ENCODE measurements at places on chromosomes 16 and 17.

GRCh38 chr17:58187063-58187462 is 5.5 kb upstream of the EPX start:
- no peak for DNase-seq

DNA sequence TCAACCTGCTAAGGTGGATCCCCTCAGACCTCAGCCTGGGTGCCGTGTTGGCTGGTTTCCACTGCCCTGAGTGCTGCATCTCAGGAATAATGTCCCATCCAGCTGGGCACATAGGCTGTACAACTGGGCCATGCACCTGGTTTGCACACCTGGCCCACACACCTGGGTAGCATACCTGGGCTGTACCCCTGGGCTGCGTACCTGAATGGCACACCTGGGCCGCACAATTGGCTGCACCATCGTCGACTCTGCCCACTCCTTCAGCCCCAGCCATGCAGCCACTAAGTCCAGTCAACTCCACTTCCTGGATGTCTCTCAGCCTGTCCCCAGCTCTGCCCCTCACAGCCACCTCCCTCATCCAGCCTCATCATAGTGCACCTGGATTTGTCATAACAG is 7.9 kb downstream of the SLC5A10 start:
- no peak for DNase-seq

DNA sequence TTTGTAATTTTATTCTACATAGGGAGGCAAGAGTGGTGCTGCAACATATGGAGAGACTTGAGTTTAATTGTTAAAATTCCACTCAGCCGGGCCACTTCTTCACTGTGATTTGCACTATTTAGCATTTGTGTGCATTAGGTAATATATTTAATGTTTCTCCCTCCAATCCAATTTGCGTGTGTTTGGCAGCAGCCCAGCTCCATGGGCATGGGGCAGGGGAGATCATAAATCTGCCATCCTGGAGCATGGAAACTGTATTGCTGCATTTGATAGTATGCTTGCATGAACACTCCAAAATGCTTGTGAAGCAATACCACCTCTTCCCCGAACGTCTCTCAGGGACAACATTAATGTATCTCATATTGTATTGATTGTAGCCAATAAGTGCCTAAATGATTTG is 339.1 kb upstream of the RBFOX1 start:
- no peak for DNase-seq

GRCh38 chr17:4032738-4033137 is 68.5 kb upstream of the ATP2A3 start:
- DNase-seq: no peak

DNA sequence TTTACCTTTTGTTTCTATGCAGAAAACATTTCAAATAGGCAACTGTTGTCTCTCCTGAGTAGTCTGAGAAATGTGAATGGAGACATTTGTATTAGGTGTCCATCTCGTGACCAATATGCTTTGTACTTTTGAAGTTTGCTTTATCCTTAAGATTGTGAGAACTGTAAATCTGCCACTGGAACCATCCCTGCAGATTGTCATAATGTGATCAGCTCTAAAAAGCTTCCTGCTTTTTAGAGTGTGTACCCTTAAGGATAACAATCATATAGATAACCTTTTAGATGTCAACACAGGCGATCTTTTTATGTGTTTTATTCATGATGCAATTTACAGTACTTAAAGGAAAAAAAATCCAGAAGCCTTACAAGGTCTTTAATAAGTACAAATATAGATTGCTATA is 63.5 kb downstream of the PRKCA start:
- no peak for DNase-seq

DNA sequence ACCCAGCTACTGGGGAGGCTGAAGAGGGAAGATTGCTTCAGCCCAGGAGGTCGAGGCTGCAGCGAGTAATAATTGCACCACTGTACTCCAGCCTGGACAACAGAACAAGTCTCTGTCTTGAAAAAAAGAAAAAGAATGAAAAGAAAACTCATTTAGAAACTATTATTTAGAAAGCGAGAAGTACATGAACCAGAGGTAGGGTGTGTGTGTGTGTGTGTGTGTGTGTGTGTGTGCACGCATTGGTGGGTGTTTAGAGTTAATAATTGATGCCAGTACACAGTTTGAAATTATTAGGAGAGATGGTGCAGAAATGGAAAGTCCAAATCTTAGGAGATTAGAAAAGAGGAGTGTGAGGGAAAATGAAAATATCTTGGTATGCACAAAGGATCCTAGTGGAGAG is 106.6 kb downstream of the MRTFB start:
- DNase-seq: no peak

- DNase-seq: peak; percentile 28
These were observed 7.7 kb upstream of the TMEM92 start for GRCh38 chr17:50266384-50267073.

DNA sequence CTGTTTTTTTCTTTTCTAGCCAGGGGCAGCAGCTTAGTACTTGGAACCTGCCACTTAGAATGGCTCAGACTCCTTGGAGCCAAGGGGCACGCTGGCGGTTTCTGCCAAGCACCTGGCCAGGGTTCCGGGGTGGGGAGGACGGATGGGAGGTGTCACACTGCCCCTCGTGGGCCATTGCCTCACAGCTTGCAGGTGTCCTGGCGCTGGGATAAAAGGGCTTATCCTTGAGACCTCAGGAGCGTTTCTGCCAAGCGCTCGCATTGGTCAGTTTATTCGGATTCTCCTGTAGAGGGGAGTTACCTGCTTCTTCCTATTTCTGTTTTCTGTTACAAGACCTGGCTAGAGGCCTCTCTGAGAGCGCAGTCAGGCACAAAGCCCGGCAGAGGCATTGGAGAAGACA is 234.6 kb downstream of the MSI2 start:
- DNase-seq: no peak

DNA sequence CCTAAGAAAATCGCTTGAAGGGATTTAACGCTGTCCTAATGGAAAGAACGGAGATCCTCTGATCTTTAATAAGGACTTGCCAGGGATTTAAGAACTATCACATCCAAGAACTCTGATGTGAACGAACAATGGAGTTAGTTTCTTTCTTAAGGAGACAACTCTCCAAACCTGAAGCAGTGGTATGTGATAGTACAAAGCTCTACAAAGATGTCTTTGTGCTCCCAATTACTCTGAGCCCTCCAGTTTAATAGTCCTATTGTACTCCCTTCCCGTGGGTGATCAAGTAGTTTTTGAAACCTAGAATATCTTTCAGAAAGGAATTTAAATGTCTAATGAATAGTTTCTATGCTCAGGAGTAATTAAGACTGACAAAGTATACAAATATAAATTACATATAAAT is 123.8 kb downstream of the FTO start:
- DNase-seq: no peak

DNA sequence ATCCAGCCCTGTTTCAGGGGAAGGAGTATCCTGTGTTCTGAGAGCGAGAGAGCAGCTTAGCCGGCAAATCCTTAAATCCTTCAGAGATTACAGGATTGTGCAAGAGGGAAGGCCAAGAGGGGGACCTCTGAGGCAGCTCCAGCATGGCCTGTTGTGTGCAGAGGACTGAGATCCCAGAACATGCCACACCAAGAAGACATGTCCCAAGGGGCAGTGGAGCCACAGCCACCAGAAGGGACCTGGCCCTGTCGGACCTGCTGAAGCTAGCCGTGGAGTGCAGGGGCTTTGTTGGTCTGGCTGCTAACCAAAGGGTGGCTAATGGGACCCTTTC is 1.6 kb upstream of the MRC2 start:
- no peak for DNase-seq

DNA sequence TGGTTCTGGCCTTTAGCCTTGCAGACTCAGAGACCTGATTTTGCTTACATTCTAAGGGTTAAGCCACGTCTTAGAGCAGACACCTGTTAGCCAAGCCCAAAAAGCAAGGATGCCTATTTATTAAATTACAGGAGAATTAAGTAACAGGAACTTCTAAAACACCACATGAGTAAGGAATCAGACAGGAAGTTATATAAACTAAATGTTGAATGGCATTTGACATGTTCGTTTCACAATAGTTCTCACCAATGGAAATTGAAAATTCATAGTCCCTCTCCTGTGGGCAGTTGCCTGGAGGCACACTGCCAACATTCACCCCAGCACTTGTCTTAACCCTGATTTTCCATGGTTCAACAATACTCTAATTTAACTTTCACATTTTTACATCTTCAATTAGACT is 9.0 kb downstream of the KRTAP9-7 start:
- no peak for DNase-seq

GRCh38 chr16:66278604-66279262 is 87.8 kb upstream of the CDH5 start:
- DNase-seq: peak; percentile 67

DNA sequence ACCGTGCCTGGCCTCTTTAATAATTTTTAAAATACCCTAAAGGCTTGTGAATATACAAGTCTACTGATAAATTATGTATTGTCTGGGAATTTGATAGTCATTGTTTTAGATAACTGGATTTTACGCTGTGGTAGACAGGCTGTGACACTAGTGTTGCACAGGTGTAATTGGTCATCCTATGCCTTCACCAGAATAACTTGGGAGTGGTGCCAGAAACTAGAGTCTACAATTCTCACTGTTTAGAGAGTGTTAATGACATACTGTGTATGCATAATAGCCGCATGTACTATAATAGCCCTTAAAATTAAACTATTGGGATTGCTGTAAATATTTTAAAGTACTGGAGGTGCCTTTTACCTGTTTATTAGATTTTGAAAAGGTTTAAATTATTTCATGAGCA is 11.4 kb downstream of the CNEP1R1 start:
- peak; percentile 15 for DNase-seq

DNA sequence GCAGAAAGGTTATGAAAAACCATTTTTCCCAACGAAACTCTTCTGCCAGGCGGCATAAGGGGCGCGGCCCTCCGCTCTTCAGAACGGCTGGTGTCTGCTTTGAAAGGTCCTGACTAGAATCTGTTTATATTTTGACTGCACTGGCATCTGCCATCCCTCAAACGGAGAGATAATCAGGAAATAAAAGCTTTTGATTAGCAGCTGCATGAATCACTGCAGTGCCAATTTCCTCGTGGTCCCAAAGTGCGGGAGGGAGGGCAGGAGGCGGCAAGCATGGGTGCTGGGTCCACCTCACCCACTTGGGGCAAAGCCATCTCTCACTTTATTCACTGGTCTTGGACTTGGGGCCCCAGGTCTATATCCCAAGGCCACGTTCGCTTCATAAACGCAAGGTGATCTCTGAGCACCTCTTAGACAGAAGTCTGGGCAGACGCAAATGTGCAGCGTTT is 49.7 kb downstream of the TBC1D16 start:
- DNase-seq: no peak

- peak; percentile 90 for DNase-seq
These were observed 21.4 kb downstream of the QPRT start for GRCh38 chr16:29700253-29700987.

- no peak for DNase-seq
These were observed 3.8 kb downstream of the CIITA start for GRCh38 chr16:10880594-10881452.

- no peak for DNase-seq
These were observed 125.7 kb upstream of the CDH5 start for GRCh38 chr16:66240631-66241395.

GRCh38 chr17:26774291-26775218 is 519.4 kb upstream of the WSB1 start:
- DNase-seq: no peak

GRCh38 chr17:68718465-68718864 is 117.3 kb upstream of the FAM20A start:
- no peak for DNase-seq

DNA sequence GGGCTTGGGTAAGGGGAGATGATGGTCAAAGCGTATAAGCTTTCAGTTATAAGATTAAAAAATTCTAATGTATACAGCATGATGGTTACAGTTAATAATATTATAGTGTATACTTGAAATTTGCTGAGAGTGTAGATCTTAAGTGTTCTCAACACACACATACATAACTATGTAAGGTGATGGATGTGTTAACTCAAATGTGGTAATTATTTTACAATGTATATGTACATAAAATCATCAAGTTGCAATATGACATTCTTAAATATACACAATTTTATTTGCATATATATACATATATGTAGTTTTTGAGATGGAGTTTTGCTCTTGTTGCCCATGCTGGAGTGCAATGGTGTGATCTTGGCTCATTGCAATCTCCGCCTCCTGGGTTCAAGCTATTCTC is 7.2 kb downstream of the ZKSCAN2 start:
- no peak for DNase-seq

GRCh38 chr16:85521552-85522307 is 91.4 kb upstream of the GSE1 start:
- DNase-seq: no peak

- no peak for DNase-seq
These were observed 21.1 kb upstream of the NUP93 start for GRCh38 chr16:56708525-56709442.

- peak; percentile 95 for DNase-seq
These were observed 20.1 kb upstream of the KRT19 start for GRCh38 chr17:41547921-41548843.

- no peak for DNase-seq
These were observed 41.3 kb downstream of the GAS7 start for GRCh38 chr17:10156948-10157607.

- no peak for DNase-seq
These were observed 272.8 kb upstream of the KCNJ16 start for GRCh38 chr17:69802045-69802740.

- no peak for DNase-seq
These were observed 127.8 kb upstream of the CDH5 start for GRCh38 chr16:66238696-66239095.

GRCh38 chr16:83715217-83715920 is 92.4 kb upstream of the HSBP1 start:
- no peak for DNase-seq

DNA sequence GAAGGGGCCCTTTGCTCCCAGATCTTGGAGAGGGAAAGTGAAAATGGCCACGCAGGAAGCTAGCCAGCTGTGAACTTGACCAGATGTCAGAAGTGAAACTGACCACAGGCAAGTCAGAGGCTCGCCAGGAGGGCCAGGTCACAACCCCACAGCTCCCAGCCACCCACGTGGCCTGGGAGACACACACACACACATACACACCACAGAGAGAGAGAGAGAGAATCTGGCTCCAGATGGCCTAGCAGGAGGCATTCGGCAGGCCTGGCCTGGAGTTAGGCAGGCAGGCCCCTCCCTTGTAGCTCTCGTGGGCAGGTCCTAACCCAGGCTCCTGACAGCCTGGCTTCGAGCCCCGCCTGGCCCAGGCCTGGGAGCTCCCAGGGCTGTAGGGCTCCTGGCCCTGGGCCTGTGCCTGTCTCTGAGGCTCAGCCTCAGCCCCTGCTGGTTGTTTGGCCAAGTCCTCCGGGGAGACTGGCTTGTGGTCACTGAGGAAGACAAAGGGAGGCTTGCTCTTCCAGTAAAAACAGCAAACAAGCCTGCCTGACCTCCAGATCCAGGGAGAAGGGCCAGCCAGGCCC is 20.2 kb downstream of the NGFR start:
- peak; percentile 16 for DNase-seq

- no peak for DNase-seq
These were observed 9.3 kb downstream of the TACO1 start for GRCh38 chr17:63609816-63610573.

GRCh38 chr16:31532896-31533295 is 5.2 kb downstream of the AHSP start:
- DNase-seq: no peak

GRCh38 chr17:11924076-11924475 is 73.2 kb downstream of the ZNF18 start:
- DNase-seq: no peak

All from HT-29 (cell line).